ENCODE measurements at places on chromosomes 3 and 15.

DNA sequence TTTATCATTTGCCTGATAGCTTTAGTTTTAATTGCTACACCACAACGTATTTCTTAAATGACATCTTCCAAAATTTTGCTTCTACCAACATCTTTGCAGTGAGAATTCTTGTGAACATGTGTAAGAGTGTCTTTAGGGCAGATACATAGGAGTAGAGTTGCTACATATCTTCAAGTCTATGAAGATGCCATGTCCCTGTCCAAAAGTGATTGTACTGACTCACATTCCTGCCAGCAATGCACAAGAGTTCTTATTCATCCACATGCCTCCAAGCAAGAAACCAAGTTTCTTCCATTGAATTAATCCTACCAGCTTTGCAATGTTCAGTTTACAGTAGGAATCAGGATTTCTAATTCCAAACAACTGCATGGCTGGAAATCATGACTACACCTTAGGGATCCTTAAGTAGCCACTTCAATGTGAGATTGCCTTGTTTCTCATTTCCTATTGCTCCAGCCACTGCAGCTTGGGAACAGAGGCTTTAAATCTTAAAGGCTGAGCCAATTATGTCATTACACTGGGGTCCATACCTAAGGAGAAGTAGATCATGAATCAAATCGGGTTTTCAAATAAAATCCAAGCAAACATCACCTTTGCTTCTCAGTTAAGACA is 44.5 kb downstream of the BCL2L10 start:
- no peak for DNase-seq

DNA sequence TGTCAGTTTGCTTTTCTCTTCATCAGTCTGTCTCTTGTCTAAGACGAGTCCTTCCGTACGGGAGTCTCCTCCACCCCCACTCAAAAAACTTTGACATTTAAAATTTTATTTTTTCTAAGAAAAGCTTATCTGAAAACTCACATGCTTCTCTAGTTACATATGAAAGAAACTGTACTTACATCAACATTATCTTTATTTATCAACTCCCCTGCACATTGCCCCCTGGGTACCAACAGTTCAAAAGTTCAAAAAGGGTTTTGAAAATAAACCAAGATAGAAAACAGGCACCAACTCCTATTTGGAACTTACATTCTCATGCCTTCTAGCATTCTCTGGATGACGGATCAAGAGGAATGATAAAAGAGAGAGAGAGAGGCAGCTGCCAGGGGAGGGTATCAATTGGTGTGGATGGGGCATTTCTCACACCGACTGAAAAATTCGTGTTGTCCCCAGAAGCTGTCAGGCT is 182.5 kb downstream of the FOXP1 start:
- DNase-seq: no peak

DNA sequence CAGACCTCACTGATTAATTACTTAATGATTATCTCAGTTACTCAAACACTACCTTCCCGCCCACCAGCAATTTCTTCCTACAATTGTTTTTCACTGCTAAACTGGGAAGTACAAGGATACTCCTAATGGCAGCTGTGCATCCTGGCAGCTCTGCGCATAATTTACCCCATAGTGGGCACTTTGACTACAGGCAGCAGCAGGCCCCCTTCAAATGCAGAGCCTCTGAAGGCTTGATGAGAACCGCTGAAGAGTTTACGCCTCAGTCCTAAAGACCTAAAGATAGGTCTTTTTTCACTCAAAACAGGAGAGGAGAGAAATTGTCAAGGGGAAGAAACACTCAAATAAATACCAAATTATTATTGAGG is 10.7 kb downstream of the CCDC32 start:
- DNase-seq: no peak

DNA sequence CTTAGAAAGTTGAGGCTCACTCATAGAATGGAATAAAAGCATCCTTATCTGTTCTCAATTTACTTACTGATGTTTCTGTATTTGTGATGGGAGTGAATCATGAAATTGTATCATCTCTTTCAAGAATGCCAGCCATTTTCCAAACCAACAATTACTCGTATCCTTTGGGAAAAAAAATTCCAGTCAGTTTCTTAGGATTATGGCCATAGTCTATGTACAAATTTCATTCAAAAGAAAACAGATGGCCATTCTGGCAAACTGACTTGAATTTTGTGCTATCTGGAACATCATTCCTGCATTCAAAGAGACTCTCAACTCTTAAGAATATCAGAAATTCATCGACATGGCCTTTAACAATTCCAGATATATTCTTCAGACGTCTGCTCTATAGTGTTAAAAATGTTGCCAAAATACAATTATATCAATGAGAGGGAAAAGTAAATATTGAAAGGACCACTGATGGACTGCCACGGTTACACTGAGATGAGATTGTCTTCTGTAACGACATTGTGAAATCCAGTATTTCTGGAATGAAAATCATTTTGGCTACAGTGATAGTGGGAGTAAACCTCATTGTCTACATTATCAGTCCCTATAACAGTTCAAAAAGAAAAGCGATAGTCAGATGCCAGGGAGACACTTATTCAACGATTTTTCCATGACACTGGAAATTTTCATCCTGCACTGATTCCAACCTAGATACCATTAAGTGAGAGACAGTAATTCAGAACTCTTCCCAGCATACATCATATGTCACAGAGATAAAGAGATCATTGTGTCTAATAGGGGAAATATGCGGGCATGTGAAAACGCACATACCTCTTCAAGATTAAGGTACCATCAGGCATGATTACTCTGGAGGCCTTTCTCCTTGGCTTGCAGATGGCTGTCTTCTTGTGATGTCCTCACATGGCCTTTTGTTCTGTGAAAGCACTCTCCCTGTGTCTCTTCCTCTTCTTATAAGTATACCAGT is 953.8 kb upstream of the ALCAM start:
- no peak for DNase-seq

DNA sequence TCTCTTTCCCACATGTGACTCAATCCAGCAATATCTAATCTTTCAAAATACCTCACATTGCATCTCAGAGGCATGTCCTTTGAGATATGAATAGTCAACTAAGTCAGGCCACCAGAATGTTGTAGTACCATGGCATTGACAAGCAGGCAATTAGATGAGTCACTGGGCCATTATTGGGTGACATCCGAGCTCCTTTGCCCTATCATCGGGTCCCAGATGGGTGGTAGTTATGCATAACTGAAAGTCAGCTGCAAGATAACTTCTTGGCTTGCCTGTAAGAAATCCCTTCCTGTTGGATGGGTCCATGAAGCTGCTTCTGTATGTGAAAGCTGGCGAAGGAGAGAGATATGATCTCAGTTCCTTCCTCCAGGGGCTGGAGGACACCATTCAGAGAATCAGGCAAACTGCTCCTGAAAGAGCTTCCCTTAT is 32.8 kb downstream of the ARRDC4 start:
- no peak for DNase-seq

GRCh38 chr3:72189339-72189738 is 404.4 kb upstream of the PROK2 start:
- no peak for DNase-seq

GRCh38 chr3:126558336-126559071 is at the start of gene C3orf22:
TSS of gene C3orf22 (minus strand) at chr3:126558932. CDS start at chr3:126553390, 5,542 bp downstream.
- peak; percentile 50 for DNase-seq

DNA sequence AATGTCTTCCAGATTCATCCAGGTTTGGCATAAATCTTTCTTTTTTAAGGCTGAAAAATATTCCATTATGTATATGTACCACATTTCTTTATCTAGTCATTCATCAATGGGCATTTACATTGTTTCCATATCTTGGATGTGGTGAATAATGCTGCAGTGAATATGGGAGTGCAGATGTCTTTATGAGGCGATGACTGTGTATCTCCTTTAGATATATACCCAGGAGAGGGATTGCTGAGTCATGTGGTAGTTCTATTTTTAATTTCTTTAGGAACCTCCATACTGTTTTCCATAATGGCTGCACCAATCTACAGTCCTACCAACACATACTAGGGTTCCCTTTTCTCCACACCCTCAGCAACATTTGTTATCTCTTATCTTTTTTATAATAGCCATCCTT is 96.3 kb downstream of the LRRC28 start:
- no peak for DNase-seq

DNA sequence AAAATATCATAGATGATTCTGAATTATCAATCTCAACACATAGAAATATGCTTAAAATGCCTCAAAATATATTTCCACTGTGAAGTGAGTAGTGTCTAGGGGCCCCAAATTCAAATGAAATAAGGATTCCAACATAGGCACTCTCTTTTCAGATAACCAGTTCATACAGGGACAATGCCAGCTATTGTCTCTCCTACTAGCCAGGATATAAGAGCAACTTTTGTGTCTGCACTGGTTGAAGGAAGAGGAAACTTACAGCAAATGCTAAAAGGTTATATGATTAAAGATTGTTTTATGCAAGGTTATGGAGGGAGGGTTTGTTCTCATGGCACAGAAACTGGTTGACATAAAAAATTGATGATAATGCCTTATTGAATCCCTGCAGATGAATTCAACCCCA is 579.4 kb upstream of the ALCAM start:
- no peak for DNase-seq

- no peak for DNase-seq
Measured at GRCh38 chr3:57019057-57019456, 41.4 kb upstream of the SPATA12 start.

GRCh38 chr15:81504170-81504905 is 130.3 kb upstream of the TMC3 start:
- DNase-seq: no peak

DNA sequence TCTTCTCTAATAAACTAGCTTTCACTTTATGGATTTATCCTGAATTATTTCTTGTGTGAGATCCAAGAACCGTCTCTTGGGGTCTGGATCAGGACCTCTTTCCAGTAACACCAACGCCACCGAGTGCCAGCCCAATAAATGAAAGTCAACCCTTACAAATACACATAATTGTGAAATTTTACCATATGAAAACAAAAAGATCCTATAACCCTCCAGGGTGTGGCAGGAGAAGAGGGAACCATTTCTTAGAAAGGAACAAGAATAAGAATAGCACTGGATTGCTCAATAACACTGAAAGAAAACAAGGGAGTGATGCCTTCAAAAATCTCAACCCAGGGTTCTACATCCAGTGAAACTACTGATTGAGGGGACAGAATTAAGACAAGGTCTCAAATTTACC is 51.6 kb upstream of the ACKR4 start:
- no peak for DNase-seq

DNA sequence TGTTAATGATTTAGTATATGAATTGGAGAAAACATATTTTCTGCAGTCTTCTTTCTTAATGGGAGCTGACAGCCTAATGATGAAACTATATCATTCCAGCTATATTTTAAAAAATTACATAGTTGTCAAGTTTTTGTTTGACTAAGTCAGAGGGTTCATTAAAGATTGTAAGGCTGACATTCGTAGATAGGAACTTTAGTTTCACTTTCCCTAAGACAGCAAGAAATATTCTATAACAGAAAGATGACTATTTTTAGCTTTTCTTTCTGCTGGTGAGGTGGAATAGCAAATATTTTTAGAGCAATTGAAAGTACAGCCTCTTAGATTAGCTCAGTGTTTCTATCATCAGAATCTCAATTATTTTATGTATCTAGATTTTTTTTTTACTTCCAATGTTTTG is 60.2 kb downstream of the PIAS1 start:
- no peak for DNase-seq

- no peak for DNase-seq
Measured at GRCh38 chr3:12955651-12956315, 114.4 kb upstream of the RPL32 start.

GRCh38 chr3:35254917-35255316 is 384.4 kb upstream of the ARPP21 start:
- DNase-seq: no peak

DNA sequence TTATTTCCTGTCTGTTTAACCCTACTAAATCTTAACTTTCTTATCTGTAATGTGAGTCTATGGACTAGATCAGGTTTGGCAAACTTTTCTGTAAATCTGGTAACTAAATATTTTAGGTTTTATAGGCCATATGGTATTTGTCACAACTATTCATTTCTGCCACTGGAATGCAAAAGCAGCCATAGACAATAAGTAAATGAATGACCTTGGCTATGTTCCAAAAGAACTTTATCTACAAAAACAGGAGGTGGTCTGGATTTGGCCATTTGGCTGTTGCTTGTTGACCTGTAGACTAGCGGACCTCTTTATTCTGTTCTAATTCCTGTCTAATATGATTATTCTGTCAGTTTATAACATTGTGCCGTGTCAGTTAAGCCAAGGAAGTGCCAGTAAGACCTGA is 314.2 kb downstream of the LPP start:
- no peak for DNase-seq

DNA sequence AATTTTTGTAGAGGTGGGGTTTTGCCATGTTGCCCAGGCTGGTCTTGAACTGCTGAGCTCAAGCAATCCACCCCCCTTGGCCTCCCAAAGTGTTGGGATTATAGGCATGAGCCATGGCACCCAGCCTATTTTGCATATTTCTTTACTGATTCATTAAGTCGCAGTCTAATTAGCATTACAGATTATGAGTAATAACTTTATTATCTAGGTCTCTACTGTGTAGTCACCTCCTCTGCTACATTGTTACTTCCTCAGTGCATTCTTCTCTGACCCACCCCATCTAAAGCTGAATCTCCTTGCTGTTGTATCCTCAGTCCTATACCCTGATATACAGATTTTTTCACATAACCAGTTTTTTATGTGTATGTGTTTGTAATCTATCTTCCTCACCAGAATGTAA is 61.7 kb downstream of the TFDP2 start:
- DNase-seq: no peak

DNA sequence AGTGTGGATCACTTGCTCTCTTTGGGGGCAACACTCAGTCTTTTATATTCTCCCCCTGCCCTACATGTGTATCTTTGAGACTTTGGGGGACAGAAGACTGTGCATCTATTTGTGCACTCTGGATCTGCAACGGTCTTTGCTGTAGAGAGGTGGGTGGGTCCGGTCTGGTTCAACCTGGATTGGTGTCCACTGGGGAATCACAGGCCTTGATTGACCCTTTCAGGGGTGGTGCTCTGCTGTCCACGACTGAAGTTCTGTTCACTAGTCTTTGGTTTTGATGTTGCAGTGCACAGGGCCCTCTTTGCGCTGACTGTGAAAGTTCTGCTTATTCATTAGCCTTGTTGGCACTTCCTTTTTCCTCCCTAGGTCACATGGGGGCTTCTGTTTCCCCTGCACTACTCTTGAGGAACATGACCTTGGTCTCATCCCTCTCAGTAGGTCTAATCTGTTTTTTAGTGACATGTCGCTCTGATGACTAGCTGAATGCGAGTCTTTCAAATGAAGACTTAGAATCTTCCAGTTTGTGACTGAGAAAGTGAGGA is 284.2 kb downstream of the SV2B start:
- DNase-seq: no peak

- peak; percentile 73 for DNase-seq
Measured at GRCh38 chr15:85579957-85580694, 199.7 kb downstream of the AKAP13 start.

- DNase-seq: no peak
Measured at GRCh38 chr15:48565560-48566482, 79.7 kb downstream of the FBN1 start.

Measured in ascending aorta (tissue), 2 donors.